ENCODE measurements at places on chromosomes 7 and 10. TPM values are rescaled to one million over a fixed set of nuclear protein-coding genes. Genes with fewer than 3 reads are reported as not detected.

- DNase-seq: peak; percentile 89
Observed at GRCh38 chr10:5089865-5090264, 4.3 kb upstream of the AKR1C3 start.

GRCh38 chr7:86833360-86833759 is 189.7 kb downstream of the GRM3 start:
- DNase-seq: no peak

The CYP2C19 gene
- not detected for total RNA-seq

The LAMB1 gene
- total RNA-seq: 199 TPM

DNA sequence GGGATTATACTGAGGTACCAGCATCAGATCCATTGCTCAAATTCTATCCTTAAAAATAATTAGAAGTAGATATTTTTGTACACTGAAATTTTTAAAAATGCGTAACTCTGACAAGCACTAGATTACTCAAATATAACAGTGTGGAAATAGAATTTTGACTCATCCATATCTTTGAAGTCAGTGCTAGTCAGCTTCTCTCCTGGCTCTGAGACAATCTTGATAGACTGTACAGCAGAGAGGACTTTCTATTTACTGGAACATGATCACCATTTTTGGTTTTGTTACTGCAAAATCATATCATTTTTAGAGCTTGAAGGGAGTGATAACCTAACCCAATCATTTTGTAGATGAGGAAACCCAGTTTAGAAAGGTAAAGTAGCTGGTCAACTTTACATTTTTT is 195.0 kb downstream of the MTERF1 start:
- peak; percentile 8 for DNase-seq

- no peak for DNase-seq
Observed at GRCh38 chr7:24685708-24686107, 71.6 kb downstream of the GSDME start.

DNA sequence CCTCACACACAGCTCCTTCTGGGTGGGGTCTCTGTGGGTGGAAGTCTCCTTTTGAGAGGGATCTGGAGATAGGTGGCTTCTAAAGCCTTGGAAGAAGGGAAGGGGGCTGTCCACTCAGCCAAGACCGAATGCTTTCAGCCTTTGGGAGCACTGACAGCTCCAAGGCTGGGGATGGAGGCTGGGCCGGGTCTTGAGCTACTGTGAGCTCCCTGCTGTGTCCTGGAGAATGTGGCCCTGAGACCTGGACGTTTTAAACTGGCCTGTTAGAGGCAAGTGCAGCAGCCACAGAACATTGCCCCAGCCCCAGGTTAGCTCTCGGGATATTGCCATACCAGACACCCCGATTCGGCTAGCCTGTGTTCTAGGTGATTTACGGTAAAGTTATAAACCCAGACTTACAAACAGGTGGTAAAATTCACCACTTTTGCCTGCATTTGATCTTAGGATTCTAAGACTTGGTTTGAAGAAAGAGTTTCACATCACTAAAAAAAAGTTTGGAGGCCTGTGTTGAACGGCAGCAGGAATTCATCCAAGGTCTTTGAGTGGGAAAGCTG is 548.5 kb upstream of the FOXK1 start:
- no peak for DNase-seq

The CACNB2 gene
- 3.3 TPM for total RNA-seq

- DNase-seq: no peak
Observed at GRCh38 chr7:88279323-88279722, 27.4 kb downstream of the STEAP4 start.

GRCh38 chr10:24009115-24009514 is 199.8 kb upstream of the KIAA1217 start:
- DNase-seq: no peak

The GPER1 gene
- 0.28 TPM for total RNA-seq

DNA sequence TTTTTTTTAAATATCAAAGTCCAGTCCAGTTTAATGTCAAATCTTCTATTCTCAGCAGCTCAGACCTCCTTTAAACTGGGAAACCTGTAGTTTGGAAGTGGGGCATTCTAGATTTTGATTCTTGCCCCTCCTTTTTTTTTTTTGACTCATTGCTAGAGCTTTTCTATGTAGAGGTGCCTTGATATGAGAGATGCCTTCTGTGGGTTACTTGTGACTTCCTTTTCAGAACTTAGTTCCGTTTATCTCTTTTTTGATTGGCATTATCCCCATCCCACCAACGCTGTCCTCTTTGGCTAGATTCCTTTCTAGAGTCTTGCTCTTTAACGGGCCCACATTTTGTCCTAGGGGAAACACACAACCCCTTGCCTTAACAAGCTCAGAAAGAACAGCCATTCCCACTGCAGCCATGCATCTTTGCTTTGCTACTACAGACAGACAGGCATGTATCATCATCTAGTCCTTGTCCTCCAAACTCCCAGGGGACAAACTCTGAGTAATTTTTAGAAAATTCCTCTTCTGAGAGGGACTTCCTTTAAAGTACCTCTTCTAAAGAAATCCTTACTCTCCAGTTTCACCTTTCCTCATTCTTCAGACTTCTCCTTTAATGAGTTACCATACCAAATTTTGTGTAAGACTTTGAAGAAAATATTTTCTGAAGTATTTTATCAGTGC is 153.6 kb downstream of the PHF14 start:
- no peak for DNase-seq

- no peak for DNase-seq
Observed at GRCh38 chr10:96288151-96288621, 16.0 kb upstream of the DNTT start.

The PLAU gene
- total RNA-seq: 17.3 TPM

DNA sequence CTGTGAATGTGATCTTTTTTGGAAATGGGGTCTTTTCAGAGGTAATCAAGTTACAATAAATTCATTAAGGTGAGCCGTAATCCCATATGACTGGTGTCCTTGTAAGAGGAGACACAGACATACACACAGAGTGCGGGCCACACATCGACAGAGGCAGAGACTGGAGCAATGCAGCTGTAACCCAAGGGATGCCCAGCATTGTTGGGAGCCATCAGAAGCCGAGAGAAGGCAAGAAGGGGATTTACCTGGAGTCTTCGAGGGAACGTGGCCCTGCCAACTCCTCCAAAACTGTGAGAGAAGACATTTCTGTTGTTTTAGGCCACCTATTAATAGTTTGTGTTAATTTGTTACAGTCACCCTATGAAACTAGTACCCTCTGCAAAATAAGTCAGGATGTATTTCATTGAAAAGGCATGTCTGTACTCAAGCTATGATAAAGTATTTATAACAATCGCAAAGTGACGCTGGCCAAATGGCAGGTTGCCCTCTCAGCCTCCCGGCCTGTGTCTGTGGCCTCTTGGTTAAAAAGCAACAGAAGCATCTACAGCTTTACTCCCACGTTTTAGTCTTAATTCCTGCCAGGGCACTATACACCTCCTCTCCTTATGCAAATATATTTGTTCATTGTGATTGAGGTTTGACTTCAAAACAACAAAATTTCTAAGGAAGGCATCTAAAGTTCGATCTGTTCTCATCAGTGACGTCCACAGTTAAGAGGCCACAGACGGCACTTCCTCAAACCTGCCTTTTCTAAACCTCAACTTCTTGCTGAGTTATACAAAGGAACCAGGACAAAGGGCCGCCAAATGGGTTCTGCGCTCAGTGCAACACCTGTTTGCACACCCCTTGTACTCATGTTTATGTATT is 46.8 kb downstream of the HIPK2 start:
- peak; percentile 55 for DNase-seq

- DNase-seq: peak; percentile 80
Observed at GRCh38 chr7:157292770-157293412, 43.9 kb upstream of the DNAJB6 start.

The AS3MT gene
- total RNA-seq: 0.25 TPM

DNA sequence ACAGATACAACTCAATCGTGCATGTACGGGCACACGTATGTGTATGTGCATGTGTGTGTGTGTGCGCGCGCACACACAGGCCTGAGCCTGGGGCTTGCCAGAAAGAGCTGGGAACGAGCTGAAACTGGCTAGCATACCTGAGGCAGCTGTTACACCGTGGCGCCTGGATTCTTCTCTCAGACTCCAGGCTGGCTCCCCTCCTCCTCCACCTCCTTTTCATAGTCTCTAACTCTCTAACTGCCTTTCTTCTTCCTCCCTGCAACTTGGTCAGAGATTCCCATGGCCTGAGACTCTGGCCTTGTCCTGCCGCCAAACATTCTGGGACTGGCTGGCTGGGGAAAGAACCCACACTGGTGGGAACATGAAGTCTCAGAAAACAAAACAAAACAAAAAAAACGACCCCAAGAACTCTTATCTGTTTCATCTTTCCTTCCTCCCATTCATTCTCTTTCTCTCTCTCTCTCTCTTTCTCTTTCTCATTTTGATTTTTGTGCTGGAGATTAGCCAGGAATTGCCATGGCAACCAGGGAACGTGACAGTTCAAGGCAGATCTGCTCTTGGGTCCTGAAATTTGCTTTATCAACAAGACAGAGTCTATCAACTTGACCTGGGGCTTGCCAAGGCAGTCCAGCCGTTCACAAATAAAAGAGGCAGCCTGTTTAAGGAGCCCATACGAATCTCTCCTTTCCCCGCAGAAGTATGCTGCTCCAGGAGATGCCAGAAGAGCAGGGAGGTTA is 76.8 kb upstream of the SEM1 start:
- no peak for DNase-seq

GRCh38 chr10:49292565-49293207 is 6.3 kb upstream of the C10orf71 start:
- no peak for DNase-seq

The ATRNL1 gene
- total RNA-seq: not detected

GRCh38 chr7:1900847-1901246 is 230.8 kb downstream of the ELFN1 start:
- no peak for DNase-seq

The MAGI2 gene
- total RNA-seq: 0.07 TPM

GRCh38 chr10:56035489-56035888 is 325.6 kb downstream of the ZWINT start:
- DNase-seq: no peak
